ENCODE measurements at places on chromosomes 16 and 17.

DNA sequence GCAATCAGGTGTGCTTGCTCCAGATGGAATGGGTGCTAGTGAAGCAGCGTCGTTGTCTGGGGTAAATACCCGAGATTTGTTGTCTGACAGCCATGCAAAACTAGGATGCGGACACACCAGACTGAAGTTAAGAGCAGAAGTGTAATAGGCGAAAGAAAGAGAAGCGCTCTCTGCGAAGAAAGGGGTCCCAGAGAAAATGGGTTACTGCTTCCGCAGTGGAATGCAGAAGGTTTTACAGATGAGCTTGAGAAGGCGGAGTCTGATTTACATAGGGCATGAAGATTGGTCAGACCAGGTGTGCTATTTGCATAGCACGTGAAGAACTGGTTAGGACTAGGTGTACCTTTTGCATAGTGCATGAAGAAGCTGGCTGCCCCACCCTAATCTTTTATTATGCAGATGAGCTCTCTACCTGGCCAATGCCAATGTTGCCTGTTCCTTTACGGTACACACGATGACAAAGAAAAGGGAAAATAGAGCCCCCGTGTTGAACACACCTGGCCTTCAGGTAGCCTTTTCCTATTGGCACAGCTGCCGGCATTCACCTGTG, 32.0 kb upstream of the SNN start:
- DNase-seq, result no peak

GRCh38 chr16:84724606-84725309, 25.0 kb downstream of the USP10 start:
- DNase-seq, result no peak

DNA sequence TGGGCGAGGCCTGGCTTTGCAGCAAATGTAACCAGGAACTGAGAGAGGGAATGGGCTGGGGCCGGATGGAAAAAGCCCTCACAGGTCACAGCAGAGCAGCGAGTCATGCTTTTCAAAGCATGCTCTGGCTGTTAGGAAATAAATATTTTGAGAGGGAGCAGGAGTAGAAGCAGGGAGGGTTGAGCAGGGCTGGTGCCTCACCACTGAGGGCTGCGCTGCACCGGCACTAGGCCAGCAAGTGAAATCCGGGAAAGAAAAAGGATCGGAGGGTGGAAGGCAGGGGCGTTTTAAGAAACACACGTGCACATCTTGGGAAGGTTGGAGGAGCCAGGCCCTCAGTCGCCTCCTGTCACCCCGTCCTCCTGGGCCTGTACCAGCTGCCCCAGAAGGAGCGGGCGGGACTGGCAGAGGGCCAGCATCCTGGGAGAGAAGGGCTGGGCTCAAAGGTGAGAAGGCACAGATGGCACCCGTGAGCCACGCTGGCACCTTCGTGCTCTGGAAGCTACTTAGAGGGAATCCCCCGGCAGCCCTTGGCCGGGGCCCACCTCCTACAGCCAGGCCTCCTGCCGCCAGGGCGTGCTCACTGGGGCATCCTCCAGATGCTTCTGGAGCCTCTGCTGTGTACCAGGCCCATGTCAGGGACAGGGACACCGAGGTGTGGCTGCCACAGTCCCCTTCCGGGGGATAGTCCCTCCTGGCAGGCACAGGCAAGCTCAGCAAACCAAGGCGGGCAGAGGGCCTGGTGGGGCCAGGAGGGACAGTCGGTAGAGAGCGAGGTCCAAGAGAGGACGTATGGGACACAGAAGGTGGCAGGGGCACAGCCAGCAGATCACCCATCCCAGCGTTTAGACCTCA, 71.5 kb upstream of the PLCG2 start:
- DNase-seq, result no peak

DNA sequence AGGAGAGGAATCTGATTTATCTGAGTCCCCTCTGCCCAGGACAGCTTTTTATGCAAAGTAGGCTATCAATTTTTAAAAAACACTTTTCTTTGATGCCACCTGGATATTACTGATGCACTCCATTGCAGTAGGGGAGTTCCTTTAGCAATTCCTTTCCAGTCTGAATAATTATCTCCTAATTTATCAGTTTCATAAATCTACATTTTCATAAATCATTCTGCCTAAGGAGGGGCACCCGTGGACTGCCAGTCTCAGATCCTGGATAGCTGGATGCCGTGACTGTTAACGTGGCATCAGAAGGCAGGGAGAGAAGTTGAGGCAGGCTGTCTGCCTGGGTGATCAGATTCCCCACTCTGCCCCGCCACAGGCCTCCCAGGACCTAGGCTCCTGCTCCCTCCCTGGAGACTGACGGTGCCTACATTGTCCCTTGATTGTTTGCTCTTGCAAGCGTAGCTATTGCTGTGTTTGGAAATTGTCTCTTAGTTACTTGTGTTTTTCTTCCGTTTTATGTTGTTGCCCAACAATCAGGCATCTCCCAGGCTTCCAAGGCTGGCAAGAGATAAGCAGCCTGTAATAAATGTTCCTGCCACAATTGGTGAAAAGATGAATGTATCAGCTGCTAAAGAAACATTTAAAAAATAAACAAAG, 75.2 kb downstream of the KATNIP start:
- DNase-seq, result no peak

DNA sequence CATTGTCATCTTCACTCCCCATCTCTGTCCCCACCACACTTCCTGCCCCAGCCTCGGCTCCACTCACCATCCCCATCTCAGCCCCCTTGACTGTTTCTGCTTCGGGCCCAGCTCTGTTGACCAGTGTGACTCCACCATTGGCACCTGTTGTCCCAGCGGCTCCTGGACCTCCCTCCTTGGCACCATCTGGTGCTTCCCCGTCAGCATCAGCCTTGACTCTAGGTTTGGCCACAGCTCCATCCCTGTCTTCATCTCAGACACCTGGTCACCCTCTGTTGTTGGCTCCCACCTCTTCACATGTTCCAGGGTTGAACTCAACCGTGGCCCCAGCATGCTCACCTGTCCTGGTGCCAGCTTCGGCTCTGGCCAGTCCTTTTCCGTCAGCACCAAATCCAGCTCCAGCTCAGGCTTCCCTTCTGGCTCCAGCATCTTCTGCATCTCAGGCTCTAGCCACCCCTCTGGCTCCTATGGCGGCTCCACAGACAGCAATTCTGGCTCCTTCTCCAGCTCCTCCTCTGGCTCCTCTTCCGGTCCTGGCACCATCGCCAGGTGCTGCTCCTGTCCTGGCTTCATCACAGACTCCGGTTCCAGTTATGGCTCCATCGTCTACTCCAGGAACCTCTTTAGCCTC, 24.4 kb upstream of the PHKG2 start:
- DNase-seq, result no peak

DNA sequence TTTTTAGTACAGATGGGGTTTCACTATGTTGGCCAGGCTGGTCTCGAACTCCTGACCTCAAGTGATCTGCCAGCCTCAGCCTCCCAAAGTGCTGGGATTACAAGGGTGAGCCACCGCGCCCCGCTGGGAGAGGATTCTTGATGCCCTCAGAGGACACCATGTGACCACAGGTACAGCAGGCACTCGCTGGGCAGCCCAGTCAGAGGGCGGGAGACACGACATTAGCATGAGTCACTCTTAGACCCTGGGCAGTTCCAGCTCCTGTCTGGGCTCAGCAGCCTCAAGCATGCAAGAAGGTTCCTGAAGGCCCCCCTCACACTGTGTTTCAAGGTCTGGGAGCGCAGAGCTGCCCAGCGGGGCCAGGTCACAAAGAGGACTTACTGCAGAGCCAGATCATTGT, 11.9 kb downstream of the STAC2 start:
- no peak for DNase-seq

- DNase-seq, result no peak
Observed at GRCh38 chr17:10102817-10103216, 95.6 kb downstream of the GAS7 start.

GRCh38 chr17:33433581-33433980, 140.5 kb upstream of the ASIC2 start:
- DNase-seq, result no peak

DNA sequence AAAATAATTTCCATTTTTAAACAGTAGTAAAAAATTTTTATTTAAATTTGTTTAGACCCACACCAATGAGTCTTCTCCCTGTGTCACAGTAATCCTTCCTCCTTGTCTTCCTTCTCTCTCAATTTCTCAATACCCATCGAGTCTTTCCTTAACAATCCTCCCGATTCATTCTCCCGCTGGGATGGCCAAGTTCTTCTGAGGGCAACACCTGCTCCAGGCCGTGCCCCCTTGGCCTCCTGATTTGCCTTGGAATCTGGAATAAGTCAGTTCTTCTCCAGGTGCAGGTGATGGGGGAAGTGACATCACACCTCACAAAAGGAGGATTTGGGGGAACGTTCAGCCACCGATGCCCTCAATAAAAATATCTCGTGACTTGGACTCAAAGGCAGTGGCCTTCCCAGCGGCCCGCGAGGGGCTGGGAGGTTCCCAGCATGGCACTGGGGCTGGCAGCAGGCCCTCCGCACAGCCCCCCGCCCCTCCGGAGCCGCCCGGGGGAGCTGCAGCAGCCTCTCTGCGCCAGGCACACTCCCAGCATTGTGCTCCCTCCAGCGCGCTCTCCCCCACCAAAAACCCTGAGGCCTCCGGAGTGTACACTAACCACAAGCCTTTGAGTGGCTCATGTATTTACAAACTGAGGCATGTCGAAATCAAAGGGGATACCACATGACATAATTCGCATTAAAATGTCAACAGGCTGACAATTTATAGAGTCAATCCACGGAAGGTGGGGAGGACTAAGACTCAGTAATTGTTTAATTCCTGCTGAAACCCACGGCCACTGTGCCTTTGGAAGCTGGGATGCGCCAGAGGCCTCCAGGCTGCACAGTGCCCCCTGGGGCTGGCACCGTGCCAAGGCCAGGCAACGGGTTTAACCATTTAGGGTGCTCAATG, 120.5 kb downstream of the ZFHX3 start:
- no peak for DNase-seq
